ENCODE measurements at places on chromosomes 2 and 18.

DNA sequence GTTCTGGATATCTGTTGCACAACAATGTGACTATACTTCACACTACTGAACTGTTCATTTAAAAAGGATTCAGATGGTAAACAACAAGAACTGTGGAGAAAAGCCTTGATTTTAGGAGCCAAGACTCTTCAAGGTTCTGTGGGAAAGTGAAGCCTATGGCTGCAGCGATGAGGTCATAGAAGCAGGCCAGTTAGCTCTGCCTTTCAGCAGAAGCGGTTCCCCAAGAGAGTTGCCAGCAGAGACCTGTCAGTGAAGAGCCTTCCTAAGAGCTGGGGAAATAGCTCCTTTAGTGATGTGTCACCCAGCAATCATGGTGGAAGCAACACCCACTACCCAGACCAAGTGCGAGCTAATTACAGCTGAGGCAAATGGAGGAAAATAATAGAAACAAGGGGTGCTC is 346.5 kb upstream of the ETAA1 start:
- DNase-seq: no peak

DNA sequence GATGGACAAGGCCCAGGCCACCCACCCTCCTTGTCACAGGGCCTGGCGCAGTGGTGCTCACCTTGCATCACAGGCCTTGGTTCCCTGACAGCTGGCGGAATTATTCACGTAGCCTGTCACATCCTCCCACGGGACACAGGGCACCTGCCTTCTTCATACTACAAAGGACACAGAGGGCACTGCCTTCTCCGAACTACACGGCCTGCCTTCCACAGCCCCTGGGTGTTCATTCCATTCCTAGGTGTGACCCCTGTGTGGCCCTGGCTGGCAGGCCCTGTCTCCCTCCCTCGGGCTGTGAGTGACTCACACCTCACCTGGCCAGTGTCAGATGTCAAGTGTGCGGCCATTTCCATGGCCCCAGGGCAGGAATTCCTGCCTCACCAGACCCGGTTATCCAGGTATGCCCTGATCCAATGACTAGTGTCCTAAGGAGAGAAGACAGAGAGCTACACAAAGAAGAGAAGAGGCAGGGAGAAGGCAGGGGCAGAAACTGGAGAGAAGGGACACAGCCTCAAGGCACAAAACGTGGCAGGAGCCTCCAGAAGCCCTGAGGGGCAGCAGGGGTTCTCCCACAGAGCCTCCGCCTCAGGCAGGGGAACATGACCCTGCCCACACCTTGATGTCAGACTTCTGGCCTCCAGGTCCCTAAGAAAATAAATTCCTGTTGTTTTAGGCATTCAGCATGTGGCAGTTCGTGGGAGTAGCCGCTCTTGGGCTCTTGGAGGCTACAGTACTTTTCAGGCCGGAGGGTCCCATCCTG is 43.4 kb downstream of the MBP start:
- no peak for DNase-seq

GRCh38 chr2:46657042-46657504 is 177.7 kb downstream of the TMEM247 start:
- no peak for DNase-seq

DNA sequence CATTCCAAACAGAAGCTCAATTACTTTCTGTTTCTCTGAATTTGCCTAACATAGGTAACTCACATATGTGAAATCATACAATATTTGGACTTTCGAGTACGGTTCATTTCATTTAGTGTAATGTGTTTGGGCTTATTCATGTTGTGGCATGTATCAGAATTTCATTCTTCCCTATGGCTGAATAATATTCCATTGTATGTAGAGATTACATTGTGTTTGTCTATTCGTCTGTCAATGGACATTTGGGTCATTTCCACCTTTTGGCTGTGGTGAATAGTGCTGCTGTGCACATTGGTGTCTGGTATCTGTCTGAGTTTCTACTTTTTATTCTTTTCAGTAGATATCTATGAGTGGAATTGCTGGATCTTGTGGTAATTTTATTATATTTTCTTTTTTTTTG is 43.9 kb downstream of the LBH start:
- no peak for DNase-seq

GRCh38 chr2:152132306-152132705 is 33.5 kb upstream of the CACNB4 start:
- DNase-seq: no peak

- no peak for DNase-seq
Measured at GRCh38 chr2:283996-284794, 3.7 kb downstream of the ALKAL2 start.
